ENCODE measurements at places on chromosomes 11 and 22.

- DNase-seq = no peak
Measured at GRCh38 chr11:119489087-119489486, 66.1 kb upstream of the THY1 start.

DNA sequence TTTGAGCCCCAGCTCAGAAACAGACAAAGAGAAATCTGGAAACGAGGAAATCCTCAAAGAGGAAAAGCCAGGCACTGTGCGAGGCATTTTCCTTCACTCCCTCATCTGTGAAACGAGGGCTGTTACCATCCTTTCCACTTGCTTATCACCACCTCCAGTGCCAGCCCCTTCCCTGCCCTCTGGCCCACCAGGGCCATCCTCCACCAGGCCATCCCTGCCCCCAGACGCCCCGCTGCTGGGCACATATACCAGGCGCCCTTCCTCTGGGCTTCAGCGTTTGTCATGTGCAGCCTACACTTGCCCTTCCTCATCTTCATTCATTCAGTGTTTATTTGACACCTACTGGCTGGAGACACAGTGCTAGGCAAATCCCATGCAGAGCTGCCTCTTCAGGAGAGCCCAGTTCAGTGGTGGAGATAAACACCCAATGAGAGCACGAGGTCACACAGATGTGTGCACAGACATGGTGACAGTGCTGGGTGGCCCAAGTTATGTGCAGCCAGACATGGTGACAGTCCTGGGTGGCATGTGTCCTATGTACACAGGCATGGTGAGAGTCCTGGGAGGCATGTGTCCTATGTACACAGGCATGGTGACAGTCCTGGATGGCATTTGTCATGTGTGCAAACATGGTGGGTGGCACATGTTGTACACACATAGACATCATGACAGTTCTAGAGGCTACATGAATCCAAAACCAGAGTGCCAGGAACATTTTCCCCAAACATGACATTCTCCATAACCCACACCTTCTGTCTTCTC, 9.7 kb downstream of the SPTBN2 start:
- no peak for DNase-seq

GRCh38 chr11:46701078-46701654, 335 bp downstream of the ZNF408 start:
- peak; percentile 47 for DNase-seq

- peak; percentile 73 for DNase-seq
Measured at GRCh38 chr11:47187723-47188122, 1.5 kb upstream of the PACSIN3 start.

Measured in osteoblast (primary cell).